ENCODE measurements at places on chromosomes 16 and 17.

DNA sequence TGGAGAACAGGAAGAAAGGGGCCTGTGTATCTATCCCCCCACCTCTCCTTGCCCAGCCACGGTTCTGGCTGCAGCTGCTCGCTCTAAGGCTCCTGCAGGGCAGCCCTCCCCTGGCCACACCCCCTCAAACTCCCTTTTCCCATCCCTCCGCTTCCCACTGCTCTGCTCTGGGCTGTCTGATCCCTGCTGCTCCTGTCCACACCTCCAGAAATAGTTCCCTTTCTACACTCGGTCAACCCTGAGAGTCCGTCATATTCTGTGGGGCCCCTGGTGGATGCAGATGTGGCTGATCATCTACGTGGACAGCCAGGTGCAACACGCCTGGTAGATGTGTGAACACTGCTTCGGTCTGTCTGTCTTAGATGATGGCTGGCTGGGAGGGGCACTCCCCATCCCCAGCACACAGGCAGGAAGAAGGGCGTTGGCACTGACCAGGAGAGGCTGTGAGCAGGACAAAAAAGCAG, 19.3 kb upstream of the KRT19 start:
- DNase-seq: no peak

GRCh38 chr17:70070305-70071027, 4.6 kb upstream of the KCNJ16 start:
- no peak for DNase-seq

DNA sequence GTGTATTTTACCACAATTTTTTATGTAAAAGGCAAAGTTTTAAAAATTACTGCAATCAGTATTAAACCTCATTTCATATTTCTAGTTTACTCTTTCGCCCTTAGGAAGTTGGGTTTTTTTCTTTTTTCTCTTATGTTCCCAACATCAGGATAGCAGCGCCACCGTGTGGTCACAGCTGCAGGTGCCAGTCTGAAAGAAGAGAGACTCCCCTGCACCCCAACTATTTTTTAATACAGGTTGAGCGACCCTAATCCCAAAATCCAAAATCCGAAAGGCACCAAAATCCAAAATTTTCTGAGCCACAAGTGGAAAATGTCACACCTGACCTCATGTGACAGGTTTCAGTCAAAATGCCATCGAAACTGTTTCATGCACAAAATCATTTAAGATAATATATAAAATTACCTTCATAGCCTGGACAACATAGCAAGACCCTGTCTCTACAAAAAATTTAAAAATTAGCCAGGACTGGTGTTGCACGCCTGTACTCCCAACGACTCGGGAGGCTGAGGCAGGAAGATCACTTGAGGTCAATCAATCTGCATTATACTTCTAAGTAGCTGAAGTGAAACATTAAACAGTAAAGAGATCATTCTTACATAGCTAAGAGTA, 21.8 kb upstream of the ASGR2 start:
- DNase-seq: peak; percentile 67

GRCh38 chr17:39244016-39244599, 18.4 kb upstream of the STAC2 start:
- DNase-seq: no peak

DNA sequence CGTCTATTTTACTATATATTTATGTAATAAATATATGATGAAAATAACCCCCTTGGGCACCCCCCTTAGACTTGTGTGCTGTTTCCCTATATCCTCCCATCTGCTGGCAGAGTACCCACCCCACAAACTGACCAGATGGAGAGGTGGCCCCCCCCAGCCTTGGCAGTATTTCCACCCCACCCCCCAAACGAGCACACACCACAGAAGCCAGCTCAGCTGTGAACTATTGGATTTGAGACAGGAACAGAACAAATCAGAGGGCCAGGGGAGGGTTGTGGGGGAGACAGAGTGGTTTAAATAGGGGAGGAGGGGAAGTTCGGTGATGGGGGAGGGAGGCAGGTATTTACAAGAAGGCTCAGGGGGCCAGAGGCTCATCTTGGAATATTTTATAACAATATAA, 7.8 kb downstream of the NR1D1 start:
- no peak for DNase-seq

GRCh38 chr17:82400830-82401229, 17.3 kb upstream of the HEXD start:
- no peak for DNase-seq

DNA sequence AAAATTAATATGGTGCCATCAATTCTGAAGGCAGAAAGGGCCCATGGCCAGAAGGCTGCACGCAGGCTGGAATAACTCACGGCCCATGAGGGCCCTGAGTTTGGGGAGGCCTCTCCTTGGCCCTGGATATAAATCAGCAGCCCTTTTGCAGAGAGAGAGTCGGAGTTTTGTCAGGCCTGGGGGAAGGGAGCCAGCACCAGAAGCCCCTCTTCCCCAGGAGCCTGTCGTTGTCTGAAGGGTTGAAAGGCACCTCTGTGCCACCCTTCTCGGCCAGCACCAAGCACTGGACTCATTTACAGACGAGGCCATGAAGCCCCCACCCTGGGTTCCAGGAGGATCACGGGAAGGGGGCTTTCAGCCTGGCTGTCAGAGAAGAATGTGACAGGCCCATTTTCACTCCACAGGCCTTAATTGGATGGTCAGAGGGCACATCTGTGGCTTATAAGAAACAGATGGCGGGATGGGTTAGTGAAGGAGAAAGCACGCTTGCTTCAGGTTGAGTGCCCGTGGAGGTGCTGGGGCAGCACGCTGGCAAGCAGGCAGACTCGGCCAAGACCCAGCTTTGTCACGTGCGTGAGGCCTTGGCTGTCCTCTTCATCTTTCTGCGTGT, 140.6 kb downstream of the CLEC16A start:
- no peak for DNase-seq

All from K562 (cell line).